SHP77 (cell line): ENCODE measurements at places on chromosomes 16 and 17.

- DNase-seq, result no peak
These were observed 6.1 kb upstream of the HNF1B start for GRCh38 chr17:37750768-37751475.

GRCh38 chr17:41340934-41341861 lies 9.4 kb downstream of the KRT33A start:
- no peak for DNase-seq

DNA sequence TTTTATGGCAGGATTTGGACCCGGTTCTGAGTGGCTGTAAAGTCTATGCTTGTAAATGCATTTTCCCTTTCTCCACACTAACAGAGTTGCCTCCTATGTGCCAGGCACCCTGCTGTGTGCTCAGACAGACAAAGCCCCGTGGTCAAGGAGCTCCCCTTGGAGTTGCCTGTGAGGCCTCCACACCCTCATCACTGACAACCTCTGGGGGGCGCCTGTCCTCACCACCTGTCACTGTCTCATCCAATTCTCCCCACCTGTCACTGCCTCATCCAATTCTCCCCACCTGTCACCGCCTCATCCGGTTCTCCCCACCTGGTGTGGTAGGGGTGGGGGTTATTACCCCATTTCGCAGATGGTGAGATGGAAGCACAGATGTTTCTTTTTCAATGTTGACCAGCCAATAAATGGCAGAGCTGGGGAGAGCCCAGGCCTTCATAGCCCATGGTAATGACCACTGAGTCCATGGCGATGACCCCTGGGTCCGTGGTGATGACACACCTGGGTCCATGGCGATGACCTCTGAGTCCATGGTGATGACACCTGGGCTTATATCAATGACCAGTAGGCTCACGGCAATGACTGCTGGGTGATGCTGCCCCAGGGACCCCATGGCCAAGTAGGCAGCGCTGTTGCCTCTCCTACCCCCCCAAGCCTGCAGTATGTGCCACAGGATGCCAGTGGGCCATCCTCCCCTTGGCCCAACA lies 150.1 kb downstream of the IRF8 start:
- DNase-seq, result no peak

GRCh38 chr17:81722184-81723120 lies 10.4 kb downstream of the SLC25A10 start:
- DNase-seq, result no peak

GRCh38 chr17:62573480-62574117 lies 53.9 kb upstream of the MRC2 start:
- no peak for DNase-seq

DNA sequence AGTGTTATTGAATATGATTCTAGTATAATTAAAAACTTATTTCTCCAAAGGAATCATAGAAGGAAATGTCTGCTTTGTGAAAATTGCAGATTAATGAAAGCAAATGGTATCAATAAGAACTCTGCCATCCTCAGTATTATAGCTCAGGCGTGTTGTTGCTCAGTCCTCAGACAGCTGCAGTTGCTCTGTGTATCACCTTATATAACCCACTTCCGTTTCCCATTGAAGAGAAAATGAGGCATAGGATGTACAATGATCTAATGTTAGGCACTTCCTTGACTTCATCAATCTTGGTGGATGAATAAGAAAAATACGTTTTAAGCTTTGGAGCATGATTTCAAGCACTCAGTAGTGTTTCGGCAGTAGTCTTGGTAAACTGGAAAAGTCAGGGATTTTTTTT lies 14.1 kb downstream of the MFSD11 start:
- DNase-seq, result no peak

- peak; percentile 20 for DNase-seq
These were observed 10.0 kb upstream of the ZNF689 start for GRCh38 chr16:30620169-30620568.

GRCh38 chr16:68499006-68499405 lies 40.1 kb upstream of the ZFP90 start:
- peak; percentile 57 for DNase-seq

- DNase-seq, result no peak
These were observed 3.4 kb downstream of the CAMKK1 start for GRCh38 chr17:3889325-3890012.

DNA sequence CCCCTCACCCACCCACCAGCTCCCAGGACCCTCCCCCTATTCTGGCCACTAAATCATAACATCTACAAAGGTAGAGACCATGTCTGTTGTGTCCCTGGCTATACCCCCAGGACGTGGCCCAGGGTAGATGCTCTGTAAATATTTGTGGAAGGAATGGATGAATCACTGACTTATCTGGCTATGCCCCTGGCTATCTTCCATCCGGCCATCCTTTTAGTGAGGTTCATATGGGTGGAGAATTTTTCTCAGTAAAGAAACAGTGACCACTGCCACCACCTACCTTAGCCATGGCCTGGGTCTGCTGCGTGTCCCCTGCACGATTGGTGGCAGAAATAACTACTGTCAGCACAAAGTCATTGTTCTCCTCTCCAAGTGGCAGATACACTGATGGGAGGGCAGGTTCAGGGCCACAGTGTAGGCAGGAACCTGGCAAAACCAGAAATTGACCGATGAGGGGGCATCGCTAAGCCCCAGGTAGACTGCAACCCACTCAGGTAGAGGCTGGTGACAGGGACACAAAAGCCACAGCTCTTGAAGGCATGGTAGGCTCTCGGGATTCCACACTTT lies 63.1 kb upstream of the BCO1 start:
- no peak for DNase-seq

- DNase-seq, result no peak
These were observed 24.6 kb upstream of the TNRC6C start for GRCh38 chr17:77933777-77934398.

GRCh38 chr17:37110746-37111145 lies 162.0 kb downstream of the AATF start:
- no peak for DNase-seq

DNA sequence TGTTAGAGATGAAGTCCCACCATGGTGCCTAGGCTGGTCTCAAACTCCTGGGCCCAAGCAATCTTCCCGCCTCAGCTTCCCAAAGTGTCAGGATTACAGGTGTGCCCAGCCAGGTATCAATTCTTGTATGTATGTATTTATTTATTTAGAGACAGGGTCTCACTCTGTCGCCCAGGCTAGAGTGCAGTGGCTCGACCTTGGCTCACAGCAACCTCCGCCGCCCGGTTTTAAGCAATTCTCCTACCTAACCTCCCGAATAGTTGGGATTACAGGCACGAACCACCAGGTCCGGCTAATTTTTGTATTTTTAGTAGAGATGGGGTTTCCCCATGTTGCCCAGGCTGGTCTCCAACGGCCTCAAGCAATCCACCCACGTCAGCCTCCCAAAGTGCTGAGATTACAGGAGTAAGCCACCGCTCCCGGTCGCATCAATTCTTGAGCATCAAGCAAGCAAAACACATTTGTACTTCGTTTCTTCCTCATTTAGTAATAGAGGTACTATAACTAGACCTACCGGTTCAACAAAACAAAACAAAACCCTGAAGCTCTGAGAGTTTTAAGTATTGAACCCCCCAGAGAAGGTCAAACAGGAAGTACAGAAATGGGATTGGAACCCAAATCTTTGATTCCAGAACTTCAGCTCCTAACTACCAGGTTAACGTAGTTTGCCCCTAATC lies 1.0 kb upstream of the ZNF500 start:
- DNase-seq, result peak; percentile 25

- no peak for DNase-seq
These were observed 401.4 kb downstream of the GRIN2A start for GRCh38 chr16:9780831-9781230.

GRCh38 chr17:4908711-4909496 lies 6.0 kb upstream of the CHRNE start:
- peak; percentile 95 for DNase-seq

DNA sequence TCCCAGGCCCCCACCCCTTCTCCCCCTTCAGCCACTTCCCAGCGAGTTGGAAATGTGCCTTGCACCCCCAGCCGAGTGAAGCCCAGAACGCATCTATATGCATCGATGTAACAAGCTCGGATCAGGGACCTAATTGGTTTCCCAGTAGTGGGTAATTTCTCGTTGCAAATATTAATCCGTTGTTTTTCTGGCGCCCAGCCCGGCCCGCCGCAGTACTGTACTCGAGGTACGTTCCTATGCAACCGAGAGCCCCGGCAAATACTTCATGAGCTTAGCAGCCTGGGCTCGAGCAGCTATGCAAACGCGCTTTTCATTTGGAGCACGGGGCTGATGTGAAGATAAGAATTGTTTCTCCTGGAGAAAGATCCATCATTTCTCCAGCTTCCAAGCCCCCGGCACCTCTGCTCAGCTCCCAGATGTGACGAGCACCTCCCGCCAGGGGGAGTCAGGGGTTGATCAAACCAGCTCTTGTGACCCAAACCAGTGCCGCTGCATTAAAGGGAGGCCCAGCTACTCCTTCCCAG lies 229.8 kb downstream of the KATNIP start:
- DNase-seq, result peak; percentile 27

GRCh38 chr17:33798308-33798707 lies 456.8 kb upstream of the CCL2 start:
- DNase-seq, result no peak

DNA sequence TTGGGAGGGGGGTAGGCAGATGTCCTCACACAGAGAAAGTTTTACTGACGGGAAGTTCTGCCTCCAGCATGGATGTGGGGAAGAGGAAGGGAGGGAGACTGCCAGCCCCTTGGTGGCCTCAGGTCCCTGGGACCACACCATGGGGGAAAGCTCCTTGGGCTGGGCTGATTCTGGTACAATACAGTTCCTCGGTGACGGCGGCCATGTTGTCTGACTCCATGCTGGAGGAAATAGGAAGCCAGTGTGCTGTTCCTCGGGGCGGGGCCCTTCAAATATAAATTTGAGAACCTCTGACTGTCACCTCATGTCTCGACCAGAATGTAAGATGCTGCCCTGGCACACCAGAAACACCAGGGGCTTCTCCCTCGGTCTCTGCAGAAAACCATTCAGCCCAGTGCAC lies 66.8 kb downstream of the CNGB1 start:
- no peak for DNase-seq

- DNase-seq, result no peak
These were observed 182.0 kb downstream of the SEC14L1 start for GRCh38 chr17:77322514-77323412.

GRCh38 chr16:27811881-27812280 lies 251.6 kb downstream of the GSG1L start:
- DNase-seq, result no peak

DNA sequence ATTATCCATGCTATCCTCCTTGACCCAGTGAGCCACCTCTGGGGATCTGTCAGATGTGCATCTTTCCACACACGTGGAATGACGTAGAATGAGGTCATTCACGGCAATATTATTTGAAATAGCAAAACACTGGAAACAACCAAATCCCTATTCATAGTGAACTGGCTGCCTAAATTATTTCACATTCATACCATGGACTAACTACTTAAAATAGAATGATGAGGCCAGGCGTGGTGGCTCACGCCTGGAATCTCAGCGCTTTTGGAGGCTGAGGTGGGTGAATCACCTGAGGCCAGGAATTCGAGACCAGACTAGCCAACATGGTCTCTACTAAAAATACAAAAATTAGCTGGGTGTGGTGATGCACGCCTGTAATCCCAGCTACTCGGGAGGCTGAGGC lies 75.5 kb downstream of the RAP1GAP2 start:
- no peak for DNase-seq

DNA sequence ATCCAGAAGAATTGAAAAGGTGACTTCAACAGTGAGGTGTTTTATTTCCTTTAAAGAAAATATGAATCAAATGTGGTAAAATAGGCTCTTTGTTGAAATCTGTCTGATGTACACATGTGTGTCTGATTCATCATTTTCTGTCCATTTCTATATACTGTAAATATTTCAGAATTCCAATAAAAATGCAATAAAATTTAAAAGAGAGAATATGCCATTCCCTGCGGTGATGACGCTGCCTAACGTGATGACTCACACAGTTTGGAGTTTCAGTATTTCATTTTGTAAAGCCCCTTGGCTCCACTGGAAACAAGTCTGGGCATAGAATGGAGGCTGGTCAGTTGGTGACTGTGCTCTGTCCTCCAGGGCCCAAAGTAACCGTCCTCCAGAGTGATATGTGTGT lies 482.5 kb upstream of the CDH5 start:
- no peak for DNase-seq

GRCh38 chr17:60154616-60155426 lies 5.0 kb downstream of the CA4 start:
- DNase-seq, result no peak

DNA sequence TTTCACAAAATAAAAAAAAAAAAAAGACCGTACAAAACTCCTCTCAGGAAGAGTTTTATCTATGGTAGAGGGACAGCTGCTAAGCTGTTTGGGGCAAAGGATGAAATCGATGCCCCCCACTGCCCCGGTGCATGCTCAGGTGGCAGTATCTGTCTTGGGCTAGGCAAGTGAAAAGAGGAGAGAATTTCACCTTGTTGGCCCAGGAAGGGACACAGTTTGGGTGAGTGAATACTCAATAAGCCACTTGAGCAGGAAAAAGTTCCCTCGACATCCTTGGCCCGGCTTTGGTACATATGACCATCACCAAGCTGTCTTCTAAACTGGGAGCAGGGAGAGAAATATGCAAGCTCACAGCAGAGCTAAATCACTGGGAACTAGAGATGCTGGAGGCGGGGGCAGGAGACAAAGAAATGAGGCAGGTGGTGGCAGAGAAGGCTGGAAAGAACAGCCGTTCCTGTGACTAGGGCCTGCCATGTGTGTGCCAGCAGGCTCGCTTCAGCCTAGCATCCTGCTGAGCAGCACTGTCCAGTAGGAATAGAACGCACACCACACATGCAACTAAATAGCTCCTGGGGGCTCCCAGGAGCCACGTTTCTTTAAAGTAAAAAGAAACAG lies 8.2 kb upstream of the EIF1 start:
- DNase-seq, result peak; percentile 74

DNA sequence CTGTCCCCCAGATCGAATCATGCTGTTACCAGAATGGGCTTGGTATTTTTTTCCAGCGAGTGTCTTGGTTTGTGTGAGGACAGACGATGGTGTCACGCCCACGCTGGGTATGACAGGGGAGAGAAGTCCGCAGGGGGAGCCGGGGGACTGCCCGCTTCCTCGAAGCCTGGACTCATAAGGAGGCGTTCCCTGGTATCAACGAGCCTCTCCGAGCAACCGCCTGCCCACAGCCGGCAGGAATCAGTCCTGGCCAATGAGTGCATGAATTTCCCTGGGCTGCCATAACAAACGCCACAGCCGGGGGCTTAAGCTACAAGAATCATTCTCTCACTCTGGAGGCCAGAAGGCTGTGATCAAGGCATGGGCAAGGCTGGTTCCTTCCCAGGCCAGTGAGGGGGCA lies 26.1 kb upstream of the JPH3 start:
- DNase-seq, result no peak

DNA sequence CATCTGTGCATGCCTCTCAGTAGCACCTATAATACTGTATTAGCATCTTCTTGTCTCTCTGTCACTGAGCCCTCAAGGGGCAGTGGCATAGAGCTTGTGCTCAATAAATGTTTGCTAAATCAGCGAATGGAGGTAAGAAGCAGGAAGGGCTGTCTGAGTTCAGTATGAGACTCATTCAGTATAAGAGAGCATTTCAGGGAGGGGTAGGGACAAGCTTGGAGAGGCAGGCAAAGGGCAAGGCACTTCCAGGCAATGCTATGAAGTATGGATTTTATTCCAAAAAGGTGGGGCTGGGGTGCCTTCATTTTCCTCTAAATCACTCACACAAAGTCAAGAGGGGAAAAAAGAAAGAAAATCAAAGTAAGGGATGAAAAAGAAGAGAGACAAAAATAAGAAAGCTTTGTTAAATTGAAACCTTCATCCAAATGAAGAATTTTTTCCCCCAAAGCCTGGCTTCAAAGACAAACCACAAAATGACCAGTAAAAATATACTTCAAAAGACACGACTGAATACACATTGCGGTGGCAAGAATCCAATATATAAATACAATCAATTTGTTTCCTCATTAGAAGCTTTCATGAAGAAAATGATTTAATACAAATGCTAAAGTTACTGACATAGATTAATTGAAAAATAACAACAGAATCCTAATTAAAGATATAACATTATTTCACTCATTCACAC lies 51.2 kb downstream of the SKAP1 start:
- DNase-seq, result no peak
